ENCODE measurements at places on chromosomes 4 and X. TPM values are rescaled to one million over a fixed set of nuclear protein-coding genes. Genes with fewer than 3 reads are reported as not detected.
A peak's percentile ranks its signal among the peaks of the same experiment; 100 is the strongest.

- peak; percentile 56 for DNase-seq
Observed at GRCh38 chr4:114417214-114417613, 181.4 kb upstream of the UGT8 start.

GRCh38 chr4:184462724-184463123 is 11.6 kb downstream of the IRF2 start:
- DNase-seq = no peak

AP1AR gene
- 34.1 TPM for total RNA-seq

PAQR3 gene
- total RNA-seq = 11.6 TPM

DNA sequence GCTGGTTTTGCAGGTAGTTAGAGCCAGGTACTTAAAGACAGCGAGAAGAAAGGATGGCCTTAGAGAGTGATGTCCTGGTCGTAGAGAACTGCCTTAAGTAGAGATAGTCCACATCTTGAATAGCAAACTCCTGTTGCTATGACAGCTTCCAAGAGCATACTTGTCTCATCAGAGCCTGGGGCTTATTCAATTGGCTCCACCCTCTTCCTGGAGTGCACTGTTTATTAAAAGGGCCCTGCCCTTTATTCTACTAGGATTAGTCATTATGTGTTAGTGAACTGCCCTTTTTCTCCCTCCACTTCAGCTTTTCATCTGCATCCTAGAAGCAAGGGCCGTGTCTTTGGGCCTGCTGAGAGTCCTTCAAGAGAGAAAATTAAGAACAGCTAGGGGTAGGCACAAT is 94.5 kb upstream of the EOLA2 start:
- DNase-seq = no peak

PCDH10 gene
- 0.08 TPM for total RNA-seq

GRCh38 chrX:100931925-100932285 is 3.2 kb upstream of the XKRX start:
- DNase-seq = no peak

- no peak for DNase-seq
Observed at GRCh38 chr4:122107680-122108079, 44.5 kb upstream of the BLTP1 start.

- no peak for DNase-seq
Observed at GRCh38 chr4:112509243-112510141, 6.5 kb downstream of the NEUROG2 start.

GRCh38 chrX:38798956-38799355 is 2.3 kb upstream of the MID1IP1 start:
- no peak for DNase-seq

COL25A1 gene
- 7.5 TPM for total RNA-seq

DNA sequence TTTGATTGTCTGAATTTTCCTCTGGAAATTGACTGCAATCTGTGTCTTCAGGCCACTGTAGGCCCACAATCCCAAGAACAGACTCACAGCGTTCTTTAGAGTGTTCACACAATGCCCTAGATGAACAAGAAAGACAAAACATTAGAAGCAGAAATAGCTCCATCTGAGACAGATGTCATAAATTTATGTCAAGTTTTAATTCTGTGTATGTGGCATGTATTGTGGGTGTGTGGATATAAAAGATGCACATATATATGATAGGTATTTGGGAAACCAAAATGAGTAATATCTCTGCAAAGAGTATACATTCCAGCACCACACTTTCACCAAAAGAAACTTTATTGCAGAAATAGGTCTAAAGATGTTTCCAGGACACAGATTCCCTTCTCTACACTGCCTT is 176.1 kb downstream of the CORIN start:
- no peak for DNase-seq

DNA sequence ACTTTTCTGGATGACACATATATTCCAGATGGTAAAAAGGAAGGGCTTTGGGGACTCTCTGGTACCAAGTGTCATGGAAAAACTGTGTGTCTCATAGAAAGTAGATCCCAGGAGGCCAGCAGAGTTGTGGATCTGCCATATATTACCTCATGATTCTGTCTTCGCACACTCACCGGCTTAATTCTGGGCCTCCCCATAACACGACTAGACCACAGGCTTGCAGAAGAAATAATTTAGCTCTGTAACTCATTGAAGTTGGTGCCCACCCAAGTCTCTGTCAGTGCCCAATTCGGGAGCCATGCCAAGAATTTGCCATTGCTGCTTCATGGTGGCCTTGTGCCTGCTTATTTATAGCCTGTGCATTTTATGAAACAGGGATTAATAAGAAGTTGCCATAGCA is 104.5 kb downstream of the AR start:
- no peak for DNase-seq

DNA sequence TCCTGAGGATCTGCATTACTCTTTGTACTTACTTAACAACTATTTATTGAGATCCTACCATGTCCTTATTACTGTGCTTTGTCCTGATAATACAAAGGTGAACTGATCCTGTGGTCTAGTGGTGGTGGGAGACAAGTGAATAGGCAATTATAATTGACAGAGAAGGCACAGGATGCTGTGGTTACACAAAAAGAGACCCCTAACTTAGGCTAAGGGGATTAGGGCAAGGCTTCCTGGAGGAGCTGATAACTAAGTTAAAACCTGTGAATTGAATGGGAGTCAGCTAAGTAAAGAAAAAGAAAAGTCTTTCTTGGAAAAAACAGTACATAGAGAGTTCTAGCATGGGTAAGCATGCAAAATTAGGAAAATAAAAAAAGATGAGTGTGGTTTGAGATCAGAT is 164.4 kb downstream of the LARP7 start:
- DNase-seq = no peak

DNA sequence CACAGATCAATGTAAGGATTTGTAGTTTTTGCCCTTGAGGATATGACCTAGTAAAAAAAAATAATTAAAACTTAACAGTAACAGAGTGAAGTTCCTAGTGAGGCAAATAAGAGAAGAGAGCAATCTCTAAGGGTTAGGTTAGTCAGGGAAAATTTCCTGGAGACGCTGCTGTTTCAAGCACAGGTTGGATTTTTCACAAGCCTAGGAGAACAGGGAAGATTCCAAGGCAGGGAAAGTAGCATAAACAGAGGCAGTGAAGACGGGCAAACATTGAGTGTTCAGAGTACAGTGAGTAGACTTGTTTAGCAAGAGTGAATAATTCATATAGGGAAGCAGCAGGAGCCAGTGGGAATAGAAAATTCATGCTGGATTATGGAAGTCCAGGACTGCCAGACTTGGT is 212.8 kb downstream of the SPANXN3 start:
- DNase-seq = no peak

GRCh38 chrX:22171287-22172060 is 101.2 kb upstream of the CBLL2 start:
- no peak for DNase-seq

- DNase-seq = no peak
Observed at GRCh38 chrX:21666679-21667078, 8.5 kb upstream of the KLHL34 start.

HSD17B10 gene
- 165 TPM for total RNA-seq

DNA sequence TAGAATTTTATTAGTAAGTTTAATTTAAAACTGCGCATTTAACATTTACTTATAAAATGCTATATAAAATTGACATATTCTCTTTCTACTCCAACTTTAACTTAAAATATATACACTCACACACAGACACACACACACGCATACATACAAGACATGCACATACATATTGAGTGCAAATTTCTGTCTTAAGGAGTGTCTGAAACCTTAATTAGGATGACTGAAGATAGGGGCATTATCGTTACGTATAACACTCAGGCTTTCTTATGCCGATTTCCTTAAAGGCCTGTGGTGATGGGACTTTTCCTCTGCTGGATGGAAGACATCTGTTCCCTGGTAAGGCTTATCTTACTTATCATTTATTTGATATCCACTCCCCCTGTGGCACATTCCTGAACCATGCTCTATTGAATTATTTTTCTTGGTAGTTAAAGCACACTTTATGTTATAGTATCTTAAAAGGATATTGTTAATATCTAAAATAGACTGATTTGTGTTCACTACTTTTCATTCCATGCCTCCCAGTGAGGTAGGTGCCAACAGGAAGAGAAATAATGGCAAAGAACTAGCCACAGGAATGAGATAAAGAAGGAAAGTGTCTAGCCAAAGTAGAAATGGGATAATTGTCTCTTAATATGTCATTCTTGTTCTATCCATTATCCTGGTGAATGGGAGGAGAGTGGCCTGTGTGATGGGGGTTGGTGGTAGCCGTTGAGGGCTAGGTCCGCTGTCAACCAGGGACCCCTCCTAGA is 92.9 kb upstream of the GPRIN3 start:
- DNase-seq = no peak

- peak; percentile 94 for DNase-seq
Observed at GRCh38 chr4:15001248-15001868, 923 bp upstream of the CPEB2 start.

NUDT11 gene
- 9.3 TPM for total RNA-seq

Data from SK-MEL-5 (cell line).